ENCODE measurements at places on chromosomes 12 and 14.

DNA sequence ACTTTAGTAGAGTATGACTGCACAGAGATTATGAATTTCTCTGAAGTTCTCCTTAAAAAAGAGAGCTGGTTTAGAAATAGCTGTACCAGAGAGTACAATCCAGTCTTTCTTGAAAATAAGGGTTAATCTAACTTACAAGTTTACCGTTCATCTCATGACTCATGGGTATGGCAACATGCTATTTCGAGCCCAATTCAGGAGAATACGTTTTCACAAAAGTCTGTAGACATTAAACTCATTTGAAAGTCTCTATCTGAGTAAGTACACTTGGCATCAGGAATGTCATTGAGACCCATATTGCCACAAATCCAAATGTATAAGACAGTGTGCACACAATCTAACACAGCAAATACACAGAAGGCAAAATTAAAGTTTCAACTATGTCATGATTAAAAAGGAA lies 160.5 kb downstream of the PIK3C2G start:
- H3K36me3 ChIP-seq = no peaks in the 10 kb centered on the region
- no peak for DNase-seq
- no peaks in the 10 kb centered on the region for H3K27me3 ChIP-seq

GRCh38 chr12:130031571-130032189 lies 127.9 kb upstream of the TMEM132D start:
- H3K27me3 ChIP-seq = peaks cover 8% of the 10 kb centered on the region
- H3K4me3 ChIP-seq = no peak overlapping the region
- no peaks in the 10 kb centered on the region for H3K4me1 ChIP-seq
- no peak overlapping the region for H3K27ac ChIP-seq
- DNase-seq = peak; percentile 66

DNA sequence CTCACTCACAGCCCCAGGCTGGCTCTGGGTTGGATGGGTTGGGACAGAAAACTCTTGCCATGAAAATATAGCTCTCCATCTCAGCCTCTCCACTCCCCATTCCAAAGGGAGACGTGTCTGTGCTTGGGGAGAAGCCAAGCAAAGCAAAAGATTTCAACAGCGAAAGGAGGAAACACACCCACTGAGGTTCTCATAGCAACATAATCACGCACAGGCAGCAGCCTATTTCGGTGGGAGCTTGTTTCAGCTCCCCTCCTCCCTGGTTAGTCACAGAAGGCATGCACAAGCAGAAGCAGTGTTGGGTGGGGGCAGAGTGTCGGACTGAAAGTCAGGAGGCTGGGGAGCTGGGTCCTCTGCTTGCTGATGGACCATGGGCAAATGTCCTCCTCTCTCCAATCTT lies 1.9 kb upstream of the PRMT8 start:
- H3K27ac ChIP-seq = no peak overlapping the region
- H3K27me3 ChIP-seq = peaks cover 36% of the 10 kb centered on the region
- no peak for DNase-seq
- no peaks in the 10 kb centered on the region for H3K4me1 ChIP-seq

GRCh38 chr14:67442139-67442906 lies 30.4 kb upstream of the PLEK2 start:
- no peak for DNase-seq
- H3K4me3 ChIP-seq = no peak overlapping the region
- H3K27ac ChIP-seq = no peak overlapping the region
- H3K27me3 ChIP-seq = no peaks in the 10 kb centered on the region
- H3K4me1 ChIP-seq = peaks cover 2% of the 10 kb centered on the region

- H3K4me1 ChIP-seq = peaks cover 16% of the 10 kb centered on the region
- H3K4me3 ChIP-seq = no peak overlapping the region
- no peaks in the 10 kb centered on the region for H3K36me3 ChIP-seq
These were observed 135.9 kb upstream of the NTF3 start for GRCh38 chr12:5295996-5296395.

DNA sequence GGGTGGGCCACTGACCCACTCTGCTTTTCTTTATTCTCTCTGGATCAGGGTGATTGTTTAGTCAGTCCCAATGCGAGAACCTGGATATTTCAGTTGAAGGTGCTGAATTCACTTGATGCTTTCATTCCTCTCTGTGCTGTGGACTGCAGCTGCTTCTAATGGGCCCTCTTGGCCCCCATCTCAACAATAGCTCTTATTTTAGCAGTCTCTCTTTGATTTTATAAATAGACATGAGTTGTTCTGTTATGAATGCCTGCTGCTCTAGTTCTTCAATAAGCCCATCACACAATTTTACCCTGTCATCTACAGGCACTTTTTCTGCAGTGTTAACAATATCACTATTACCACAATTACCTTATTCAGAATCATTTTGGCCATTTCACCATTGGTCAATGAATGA lies 54.1 kb upstream of the YARS2 start:
- H3K27me3 ChIP-seq = no peaks in the 10 kb centered on the region
- peaks cover 7% of the 10 kb centered on the region for H3K36me3 ChIP-seq
- no peaks in the 10 kb centered on the region for H3K4me1 ChIP-seq
- no peak for DNase-seq
- H3K4me3 ChIP-seq = no peak overlapping the region

- no peaks in the 10 kb centered on the region for H3K27me3 ChIP-seq
- H3K36me3 ChIP-seq = peaks cover 6% of the 10 kb centered on the region
These were observed 33.4 kb downstream of the ELK3 start for GRCh38 chr12:96227365-96228106.

- H3K4me1 ChIP-seq = no peaks in the 10 kb centered on the region
- H3K27me3 ChIP-seq = peaks cover 7% of the 10 kb centered on the region
- no peak overlapping the region for H3K4me3 ChIP-seq
- no peak for DNase-seq
These were observed 13.9 kb upstream of the MYL2 start for GRCh38 chr12:110934093-110934852.

DNA sequence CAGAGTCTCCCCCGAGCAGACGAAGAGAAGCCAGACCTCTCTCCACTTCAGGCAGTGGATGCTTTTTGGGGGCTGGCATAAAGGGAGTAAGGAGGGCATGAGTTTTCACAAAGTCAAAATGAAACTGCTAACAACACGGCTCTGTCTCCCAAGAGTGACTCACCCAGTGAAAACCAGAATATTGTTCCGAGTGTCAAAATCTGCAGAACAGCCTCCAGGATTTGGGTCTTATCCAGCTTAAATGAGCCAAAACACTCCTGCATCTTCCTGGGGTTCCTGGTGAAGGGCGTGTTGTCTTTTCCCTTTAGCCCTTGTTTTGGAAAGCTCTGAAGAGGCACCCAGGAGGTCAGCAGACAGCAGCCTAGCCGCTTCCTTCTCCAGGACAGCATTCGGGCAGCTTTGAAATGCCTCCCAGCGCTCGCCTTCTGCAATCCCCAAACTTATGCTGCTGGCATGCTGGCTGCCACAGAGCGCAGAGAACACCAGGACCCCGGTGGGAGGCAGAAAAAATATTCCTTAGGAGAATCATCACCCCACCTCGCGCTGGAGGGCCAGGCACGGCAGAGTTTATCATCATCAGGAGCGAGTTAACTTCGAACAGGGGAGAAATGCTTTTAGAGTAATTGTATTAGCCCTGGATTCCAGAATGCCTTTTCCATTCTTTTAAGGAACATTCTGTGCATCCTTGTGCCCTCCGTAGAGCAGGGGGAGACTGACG lies 117.7 kb upstream of the NCOR2 start:
- H3K4me3 ChIP-seq = no peak overlapping the region
- no peaks in the 10 kb centered on the region for H3K36me3 ChIP-seq
- H3K27me3 ChIP-seq = no peaks in the 10 kb centered on the region
- H3K4me1 ChIP-seq = no peaks in the 10 kb centered on the region

GRCh38 chr12:20716985-20717384 lies 21.9 kb downstream of the SLCO1C1 start:
- H3K27me3 ChIP-seq = no peaks in the 10 kb centered on the region
- H3K4me3 ChIP-seq = no peak overlapping the region
- no peak overlapping the region for H3K27ac ChIP-seq
- DNase-seq = no peak
- no peaks in the 10 kb centered on the region for H3K4me1 ChIP-seq

GRCh38 chr14:50396631-50397389 lies at the start of gene CDKL1:
CDKL1 (minus strand) TSS chr14:50396881; CDS start chr14:50395868, 1,013 bp downstream.
- peak; percentile 86 for DNase-seq
- H3K27ac ChIP-seq = peak within 1 kb of the TSS; percentile 72
- H3K4me1 ChIP-seq = peaks cover 7% of the 10 kb centered on the region
- H3K4me3 ChIP-seq = peak within 1 kb of the TSS; percentile 62
- no peaks in the 10 kb centered on the region for H3K36me3 ChIP-seq
- H3K27me3 ChIP-seq = no peaks in the 10 kb centered on the region

GRCh38 chr12:41362510-41362909 lies 174.4 kb downstream of the PDZRN4 start:
- peak; percentile 19 for DNase-seq
- no peaks in the 10 kb centered on the region for H3K36me3 ChIP-seq
- H3K4me1 ChIP-seq = no peaks in the 10 kb centered on the region
- H3K27ac ChIP-seq = no peak overlapping the region
- no peak overlapping the region for H3K4me3 ChIP-seq
- no peaks in the 10 kb centered on the region for H3K27me3 ChIP-seq

DNA sequence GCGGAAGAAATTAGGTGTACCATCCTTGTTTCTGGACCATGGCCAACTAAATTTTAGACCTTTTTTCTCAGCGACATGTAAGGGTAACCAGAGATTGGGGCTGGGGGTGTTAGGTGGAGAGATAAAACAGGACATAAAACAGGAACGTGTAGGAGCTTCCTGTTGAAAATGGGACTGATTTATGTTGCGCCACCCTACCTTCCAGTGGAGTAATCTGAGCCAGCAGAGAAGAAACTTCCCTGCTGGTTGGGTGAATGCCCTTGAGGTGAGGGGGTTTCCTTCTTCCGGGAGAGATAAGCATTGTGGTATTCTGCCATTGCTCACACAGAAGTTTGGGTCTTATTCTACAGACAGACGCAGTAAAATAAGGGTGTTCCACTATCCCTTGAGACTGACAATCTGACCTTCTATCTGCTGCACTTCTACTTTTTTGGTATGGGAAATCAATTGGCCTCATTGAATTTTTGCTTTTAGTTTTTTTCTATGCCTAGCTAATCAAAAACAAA lies 417.6 kb downstream of the PCNX1 start:
- no peak overlapping the region for H3K27ac ChIP-seq
- peaks cover 5% of the 10 kb centered on the region for H3K4me1 ChIP-seq
- H3K36me3 ChIP-seq = no peaks in the 10 kb centered on the region
- DNase-seq = no peak

- H3K36me3 ChIP-seq = peaks cover 6% of the 10 kb centered on the region
- H3K4me3 ChIP-seq = no peak overlapping the region
- H3K27me3 ChIP-seq = no peaks in the 10 kb centered on the region
- no peak for DNase-seq
- H3K4me1 ChIP-seq = no peaks in the 10 kb centered on the region
- H3K27ac ChIP-seq = no peak overlapping the region
These were observed 50.1 kb downstream of the FERMT2 start for GRCh38 chr14:52900731-52901130.

DNA sequence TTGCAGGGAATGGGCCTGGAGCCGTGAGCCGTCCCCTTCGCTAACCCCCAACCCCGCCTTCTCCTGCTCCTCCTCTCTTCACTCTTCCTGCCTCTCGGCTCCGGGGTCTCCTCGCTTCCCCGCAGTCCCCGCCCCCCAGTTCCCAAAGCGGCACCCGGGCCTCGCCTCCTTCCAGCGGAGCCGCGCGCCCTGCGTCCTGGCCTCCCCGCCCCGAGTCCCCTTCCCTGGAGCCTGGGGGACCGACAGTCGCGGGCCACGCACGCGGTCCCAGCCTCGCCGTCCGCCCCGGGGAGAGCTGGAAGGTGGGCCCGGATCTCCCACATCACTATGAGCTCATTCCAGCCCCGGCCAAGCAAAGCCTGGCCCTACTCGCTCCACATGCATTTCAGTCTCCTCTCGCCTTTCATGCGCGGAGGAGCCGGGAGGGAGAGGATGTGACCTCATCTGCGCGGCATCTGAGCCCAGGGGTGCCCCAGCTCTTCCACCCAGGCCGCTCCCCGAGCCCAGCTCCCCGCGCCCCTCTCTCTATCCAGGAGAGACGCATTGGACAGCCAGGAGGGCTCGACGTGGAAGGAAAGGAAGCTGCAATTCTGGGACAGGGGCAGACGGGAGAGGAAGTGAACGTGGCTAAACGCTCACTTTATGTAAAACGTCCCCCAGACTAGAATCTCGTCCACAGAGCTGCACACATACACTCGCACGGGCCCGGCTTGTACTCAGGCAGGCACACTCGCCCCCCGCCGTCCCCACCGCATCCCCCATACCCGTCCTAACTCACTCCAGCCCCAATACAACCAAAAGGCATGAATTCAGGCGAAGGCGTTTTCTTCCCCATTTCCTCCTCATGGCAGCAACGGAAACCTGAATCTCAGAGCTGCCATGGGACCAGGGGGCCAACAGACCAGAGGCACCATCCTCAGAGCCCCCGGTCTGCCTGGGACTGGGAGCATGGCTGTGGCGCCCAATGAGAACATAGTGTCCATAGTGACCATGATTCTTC lies 108.7 kb upstream of the CCND2 start:
- peak overlapping the region; percentile 58 for H3K27ac ChIP-seq
- H3K27me3 ChIP-seq = no peaks in the 10 kb centered on the region
- peak; percentile 92 for DNase-seq
- no peaks in the 10 kb centered on the region for H3K36me3 ChIP-seq
- H3K4me3 ChIP-seq = peak overlapping the region; percentile 19
- peaks cover 10% of the 10 kb centered on the region for H3K4me1 ChIP-seq

- no peak for DNase-seq
- H3K4me3 ChIP-seq = no peak overlapping the region
- no peaks in the 10 kb centered on the region for H3K36me3 ChIP-seq
- H3K27ac ChIP-seq = no peak overlapping the region
- no peaks in the 10 kb centered on the region for H3K27me3 ChIP-seq
- H3K4me1 ChIP-seq = no peaks in the 10 kb centered on the region
These were observed 344.6 kb upstream of the MGAT4C start for GRCh38 chr12:86600664-86601231.

DNA sequence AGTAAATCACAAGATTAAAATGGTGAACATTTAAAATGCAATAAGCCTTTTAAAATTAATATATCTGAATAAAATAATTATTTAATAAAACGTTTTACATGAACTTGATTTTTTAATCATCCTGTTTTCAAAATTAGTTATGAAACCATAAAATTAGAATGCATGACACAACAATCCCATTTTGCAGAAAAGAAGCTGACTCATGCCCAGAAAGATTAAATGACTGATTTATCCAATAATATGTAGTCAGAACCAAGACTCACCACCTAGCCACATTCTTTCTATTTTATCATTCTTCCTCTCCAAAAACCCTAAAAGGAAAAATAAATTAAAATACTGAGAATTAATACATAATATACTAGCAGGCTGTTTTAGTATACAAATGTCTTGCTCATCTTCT lies 83.0 kb upstream of the LGR5 start:
- no peaks in the 10 kb centered on the region for H3K4me1 ChIP-seq
- H3K27ac ChIP-seq = no peak overlapping the region
- DNase-seq = no peak
- H3K4me3 ChIP-seq = no peak overlapping the region
- no peaks in the 10 kb centered on the region for H3K36me3 ChIP-seq

Measured in lung (tissue), 17 donors.